Osteocyte (in vitro differentiated cells): ENCODE measurements at places on chromosomes 2 and 18.
A peak's percentile ranks its signal among the peaks of the same experiment; 100 is the strongest.

GRCh38 chr2:146912536-146912935, 932.3 kb upstream of the ACVR2A start:
- no peak overlapping the region for H3K4me3 ChIP-seq
- H3K27me3 ChIP-seq = peaks cover 3% of the 10 kb centered on the region
- H3K27ac ChIP-seq = no peak overlapping the region
- no peaks in the 10 kb centered on the region for H3K36me3 ChIP-seq

- peak overlapping the region; percentile 36 for H3K27ac ChIP-seq
- no peak for DNase-seq
- H3K36me3 ChIP-seq = no peaks in the 10 kb centered on the region
Measured at GRCh38 chr2:12066986-12067385, 320.6 kb downstream of the LPIN1 start.

- no peaks in the 10 kb centered on the region for H3K36me3 ChIP-seq
- H3K4me3 ChIP-seq = no peak overlapping the region
- H3K4me1 ChIP-seq = no peaks in the 10 kb centered on the region
Measured at GRCh38 chr2:2648094-2648493, 317.0 kb upstream of the MYT1L start.

DNA sequence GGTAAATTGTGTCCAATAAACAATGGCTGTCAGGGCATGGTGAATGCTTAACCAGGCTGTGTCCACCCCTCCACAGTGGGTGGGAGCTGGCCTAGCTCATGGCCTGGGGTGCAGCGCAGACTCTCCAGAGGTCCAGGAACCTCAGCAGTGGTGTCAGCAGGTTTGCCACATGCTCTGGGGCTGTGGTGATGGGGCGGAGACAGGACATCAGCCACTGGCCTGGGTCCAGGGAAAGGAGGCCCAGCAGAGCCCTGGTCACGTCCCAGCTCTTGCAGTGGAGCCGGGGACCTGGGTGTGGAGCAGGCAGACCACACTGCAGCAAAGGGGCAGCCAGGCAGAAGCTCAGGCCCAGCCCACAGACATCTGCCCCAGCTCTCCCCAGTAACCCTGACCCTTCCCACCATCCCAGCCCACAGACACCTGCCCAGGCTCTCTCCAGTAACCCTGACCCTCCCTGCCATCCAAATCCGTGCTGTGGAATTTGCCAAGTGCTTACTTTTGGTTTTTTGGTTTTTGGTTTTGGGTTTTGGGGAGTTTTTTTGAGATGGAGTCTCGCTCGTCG, 13.8 kb upstream of the KIF1A start:
- DNase-seq = no peak
- peaks cover 3% of the 10 kb centered on the region for H3K4me1 ChIP-seq
- peaks cover 32% of the 10 kb centered on the region for H3K27me3 ChIP-seq
- no peak overlapping the region for H3K27ac ChIP-seq
- no peak overlapping the region for H3K4me3 ChIP-seq

- H3K4me1 ChIP-seq = no peaks in the 10 kb centered on the region
- peaks cover 29% of the 10 kb centered on the region for H3K27me3 ChIP-seq
- no peak overlapping the region for H3K4me3 ChIP-seq
- H3K27ac ChIP-seq = no peak overlapping the region
- no peaks in the 10 kb centered on the region for H3K36me3 ChIP-seq
- no peak for DNase-seq
Measured at GRCh38 chr2:183347969-183348368, 223.7 kb downstream of the NUP35 start.
